ENCODE measurements at places on chromosomes 5 and 9.

DNA sequence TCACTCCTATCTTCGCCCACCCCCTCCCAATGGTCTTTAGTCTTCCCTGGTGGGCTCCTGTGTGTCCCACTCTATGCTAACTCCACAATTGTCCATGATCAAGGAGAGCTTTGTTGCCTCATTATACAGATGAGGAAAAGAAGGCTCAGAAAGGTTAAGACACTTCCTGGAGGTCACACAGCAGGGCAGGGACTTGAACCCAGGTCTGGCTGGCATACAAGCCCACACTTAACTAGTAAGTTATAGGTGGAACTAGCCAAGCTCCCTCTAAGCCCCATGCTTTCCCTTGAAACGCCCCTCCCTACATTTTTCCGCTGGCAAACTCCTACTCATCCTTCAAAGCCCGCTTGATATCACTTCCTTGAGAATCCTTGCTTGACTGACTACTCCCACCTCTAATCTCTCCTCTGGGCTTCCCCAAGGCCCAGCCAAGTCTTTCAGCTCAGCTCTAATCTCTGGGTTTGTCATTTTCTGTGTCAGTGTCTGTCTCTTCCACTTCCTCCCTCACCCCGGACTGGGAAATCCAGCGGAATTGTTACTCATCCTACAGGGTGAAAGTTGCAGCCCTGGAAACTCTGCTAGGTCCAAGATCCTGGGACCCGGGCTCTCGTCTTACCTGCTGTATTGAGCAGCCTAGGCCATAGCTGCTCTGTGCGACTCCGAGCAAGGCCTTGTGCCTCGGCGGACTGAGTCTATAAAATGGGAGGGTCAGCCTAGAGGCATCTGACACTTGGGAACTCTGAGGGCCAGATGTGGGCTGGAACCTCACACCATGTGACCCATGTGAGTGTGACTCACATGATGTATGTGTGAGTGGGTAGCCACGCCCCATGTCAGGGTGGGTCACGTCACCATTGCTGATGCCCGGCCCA lies 144.5 kb downstream of the GAPVD1 start:
- no peak for DNase-seq

GRCh38 chr9:110588296-110588695 lies 8.8 kb upstream of the SVEP1 start:
- DNase-seq: no peak

DNA sequence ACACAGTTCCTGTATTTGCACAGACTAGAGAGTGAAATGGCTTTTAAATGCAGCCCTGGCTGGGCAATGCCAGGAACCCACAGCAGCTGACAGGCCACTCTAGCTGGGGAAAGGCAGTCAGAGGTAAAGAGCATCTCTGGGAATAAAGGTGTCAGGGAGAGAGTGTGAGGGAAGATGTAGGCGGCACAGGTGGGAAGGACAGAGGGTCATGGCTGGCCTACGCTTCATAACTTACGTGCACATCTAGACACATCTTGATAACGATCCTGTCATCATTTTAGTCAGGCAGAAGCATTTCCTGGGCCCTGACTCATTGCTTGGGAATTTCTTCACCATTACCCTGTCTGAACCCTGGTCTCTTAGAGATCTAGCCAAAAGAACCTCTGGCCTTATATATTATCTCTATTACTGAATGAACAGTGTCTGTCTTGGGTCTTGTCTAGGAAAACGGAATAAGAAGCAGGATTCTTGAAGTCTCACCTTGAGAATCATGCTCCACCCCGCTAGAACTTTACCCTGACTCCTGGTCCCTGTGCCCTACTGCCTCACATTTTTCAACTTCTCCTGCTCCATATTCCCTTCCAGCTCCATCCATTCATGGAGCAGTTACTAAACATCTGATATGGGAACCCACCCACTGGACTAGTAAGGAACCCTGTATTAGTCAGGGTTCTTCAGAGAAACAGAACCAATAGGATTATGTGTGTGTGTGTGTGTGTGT lies 106.4 kb upstream of the ELL2 start:
- DNase-seq: no peak

- no peak for DNase-seq
These were observed 13.4 kb downstream of the HDHD3 start for GRCh38 chr9:113363336-113363735.

GRCh38 chr9:110949081-110949480 lies 89.2 kb downstream of the LPAR1 start:
- no peak for DNase-seq

DNA sequence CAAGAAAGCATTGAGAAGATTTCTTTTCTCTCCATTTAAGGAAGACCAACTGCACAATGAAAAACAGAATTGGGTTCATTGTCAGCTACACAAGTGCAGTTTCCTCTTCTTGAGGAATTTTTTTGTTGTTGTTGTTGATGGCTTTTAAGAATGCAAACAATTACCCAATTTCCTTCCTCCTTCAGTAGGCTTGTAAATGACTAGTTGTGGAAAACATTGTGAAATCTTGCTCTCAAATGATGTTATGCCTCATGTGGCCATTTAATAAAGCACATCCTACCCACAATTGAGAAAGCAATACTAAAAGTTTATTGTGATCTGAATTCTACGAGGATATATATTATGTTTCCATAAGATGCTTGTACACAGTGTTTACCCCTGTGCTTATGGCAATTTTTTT lies 171.6 kb downstream of the FAM174A start:
- DNase-seq: no peak

- no peak for DNase-seq
These were observed 5.1 kb upstream of the SPIN1 start for GRCh38 chr9:88383176-88383575.

- DNase-seq: no peak
These were observed 507.7 kb upstream of the PTGER4 start for GRCh38 chr5:40171971-40172370.

DNA sequence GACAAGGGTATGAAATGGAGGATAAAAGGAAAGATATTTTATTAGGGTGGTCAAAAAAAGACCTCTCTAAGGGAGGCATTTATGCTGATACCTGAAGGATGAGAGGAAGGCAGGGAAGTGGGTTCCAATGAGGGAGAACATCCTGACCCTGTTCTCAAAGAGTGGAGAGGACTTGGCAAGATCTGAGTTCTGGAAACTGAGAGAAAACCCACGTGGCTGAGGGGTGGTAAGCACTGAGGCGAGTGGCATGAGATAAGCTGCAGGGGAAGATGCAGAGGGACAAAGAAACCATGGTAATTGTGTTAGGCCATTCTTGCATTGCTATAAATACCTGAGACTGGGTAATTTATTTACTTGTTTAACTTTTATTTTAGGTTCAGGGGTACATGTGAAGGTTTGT lies 16.8 kb downstream of the SH3RF2 start:
- DNase-seq: no peak

DNA sequence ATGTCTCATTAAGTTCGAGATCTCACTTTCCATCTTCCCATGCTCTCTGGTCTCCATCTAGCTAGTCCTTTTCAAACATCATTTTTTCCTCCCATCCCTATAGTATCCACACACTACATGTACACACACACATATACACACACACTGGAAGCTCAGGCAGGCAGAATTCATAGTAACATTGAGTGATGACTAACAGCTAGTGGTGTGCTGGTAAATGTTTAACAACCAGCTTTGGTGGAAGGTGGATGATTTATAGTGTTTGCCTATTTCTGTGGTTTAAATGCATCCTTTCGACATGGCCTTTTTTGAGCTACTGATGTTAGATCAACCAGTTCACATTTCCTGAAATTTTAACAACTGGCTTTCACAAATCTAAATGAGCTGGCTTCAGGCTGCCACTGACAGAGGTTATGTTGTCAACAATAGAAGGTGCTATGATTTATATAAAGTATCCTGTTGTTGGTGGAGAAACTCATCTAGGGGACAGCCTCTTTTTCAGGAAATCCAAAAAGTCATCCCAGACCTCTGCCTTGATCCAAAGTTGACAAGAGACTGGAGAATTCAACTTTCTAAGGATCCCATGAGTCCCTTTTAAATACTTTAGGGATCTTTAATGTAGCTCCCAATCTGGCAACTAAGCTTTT lies 117.8 kb downstream of the CCDC192 start:
- no peak for DNase-seq

DNA sequence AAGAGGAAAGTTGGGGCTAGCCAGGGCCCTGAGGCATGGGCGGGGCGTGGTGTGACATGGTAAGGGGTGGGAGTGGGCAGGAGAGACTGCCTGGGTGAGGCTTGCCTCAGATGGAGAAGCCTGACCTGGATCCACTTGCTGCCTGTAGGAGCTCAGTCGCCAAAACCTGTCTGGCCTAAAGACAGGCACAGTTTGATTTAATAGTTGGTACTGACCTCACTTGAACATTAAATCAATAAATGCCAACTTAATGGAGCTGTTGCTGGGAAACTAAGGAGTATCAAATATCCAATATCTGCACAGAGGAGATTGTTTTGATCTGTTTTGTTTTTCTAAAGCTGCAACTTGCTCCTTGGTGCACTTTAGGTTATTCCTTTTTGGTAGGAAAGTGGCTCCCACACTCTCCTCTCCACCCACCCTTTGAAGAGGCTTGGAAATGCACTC lies 86.4 kb downstream of the RCL1 start:
- no peak for DNase-seq

DNA sequence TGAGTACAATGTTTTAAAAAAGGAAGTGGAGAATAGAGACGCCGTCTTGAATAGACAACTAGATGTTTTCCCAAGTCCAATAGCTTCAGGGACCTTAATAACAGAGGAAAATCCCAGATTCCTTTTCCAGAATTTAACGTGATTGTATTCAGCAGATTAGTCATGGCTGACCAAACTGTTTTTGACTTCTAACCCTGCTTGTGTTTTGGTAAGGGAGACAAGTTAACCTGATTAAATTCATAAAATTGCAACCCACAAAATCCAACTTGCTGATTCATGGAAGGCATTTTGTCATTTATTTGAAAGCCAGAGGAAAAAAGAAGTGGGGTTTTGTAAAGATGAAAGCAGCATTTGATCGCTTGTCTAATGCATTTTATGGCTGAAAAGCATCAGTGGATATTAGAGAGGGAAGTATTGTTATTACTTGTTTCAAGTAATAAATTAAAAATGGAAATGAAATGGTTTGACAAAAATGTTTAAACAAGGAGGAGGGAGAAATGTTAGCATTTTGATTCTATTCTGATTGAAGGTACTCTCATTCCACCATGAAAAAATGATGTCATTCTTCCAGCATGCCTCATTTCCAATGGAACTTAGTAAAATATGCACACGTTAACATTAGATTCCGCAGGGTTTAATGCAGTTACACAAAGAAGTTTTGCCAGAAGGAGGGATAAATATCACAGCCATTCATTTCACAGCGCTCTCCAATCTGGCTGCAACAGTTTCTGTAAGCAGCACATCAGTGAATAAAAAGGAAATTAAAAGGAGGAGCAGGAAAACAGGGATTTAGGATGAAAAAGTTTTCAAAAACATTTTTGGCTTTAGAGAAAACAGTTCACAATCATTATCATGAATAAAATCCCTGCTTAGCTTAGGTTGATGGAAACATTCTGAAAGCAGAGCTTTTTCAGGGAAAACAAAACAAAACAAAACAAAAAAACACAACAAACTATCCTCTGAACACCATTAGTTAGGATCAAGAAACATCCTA lies 314.7 kb downstream of the PRR16 start:
- DNase-seq: no peak

- DNase-seq: no peak
These were observed 194.0 kb downstream of the FBXL7 start for GRCh38 chr5:15693933-15694332.
